ENCODE measurements at places on chromosomes 7 and 10. TPM values are rescaled to one million over a fixed set of nuclear protein-coding genes. Genes with fewer than 3 reads are reported as not detected.
A peak's percentile ranks its signal among the peaks of the same experiment; 100 is the strongest.

DNA sequence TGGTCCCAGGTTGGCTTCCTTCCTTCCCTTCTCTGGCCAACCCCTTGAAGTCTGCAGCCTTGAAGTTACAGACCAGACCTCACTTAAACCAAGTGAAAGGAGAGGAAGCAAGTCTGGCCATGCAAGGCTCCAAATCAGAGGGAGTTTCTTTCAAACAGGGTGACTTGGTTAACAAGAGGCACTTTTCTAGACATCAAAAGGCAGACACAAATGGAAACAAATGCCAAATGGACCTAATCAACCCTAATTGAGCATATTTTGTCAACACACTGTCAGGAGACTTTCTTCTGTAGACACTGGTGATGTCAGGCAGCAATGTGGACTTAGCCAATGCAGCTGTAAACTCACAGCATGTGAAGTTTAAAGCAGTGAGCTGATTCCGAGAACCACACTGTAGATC is 282.7 kb upstream of the FZD8 start:
- DNase-seq = no peak

DNA sequence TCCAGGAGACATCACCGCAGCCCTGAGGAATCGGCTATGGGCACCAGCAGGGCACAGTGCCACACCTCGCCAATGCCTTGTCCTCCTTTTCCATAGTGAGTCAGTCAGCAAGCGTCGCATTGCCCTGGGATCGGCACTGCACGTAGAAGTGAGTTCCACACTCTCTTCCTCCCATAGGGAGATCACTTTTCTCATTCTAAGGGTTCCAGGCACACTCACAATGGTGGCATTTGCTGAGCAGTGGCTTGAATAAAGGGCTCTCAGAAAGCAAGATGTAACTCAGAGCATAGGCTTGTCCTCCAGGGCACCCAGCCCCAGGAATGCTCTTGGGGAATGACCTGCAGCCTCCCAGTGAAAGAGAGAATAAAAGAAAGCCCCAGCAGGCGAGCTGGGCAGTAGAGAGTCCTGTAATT is 1.1 kb upstream of the VIM start:
- peak; percentile 53 for DNase-seq

DNA sequence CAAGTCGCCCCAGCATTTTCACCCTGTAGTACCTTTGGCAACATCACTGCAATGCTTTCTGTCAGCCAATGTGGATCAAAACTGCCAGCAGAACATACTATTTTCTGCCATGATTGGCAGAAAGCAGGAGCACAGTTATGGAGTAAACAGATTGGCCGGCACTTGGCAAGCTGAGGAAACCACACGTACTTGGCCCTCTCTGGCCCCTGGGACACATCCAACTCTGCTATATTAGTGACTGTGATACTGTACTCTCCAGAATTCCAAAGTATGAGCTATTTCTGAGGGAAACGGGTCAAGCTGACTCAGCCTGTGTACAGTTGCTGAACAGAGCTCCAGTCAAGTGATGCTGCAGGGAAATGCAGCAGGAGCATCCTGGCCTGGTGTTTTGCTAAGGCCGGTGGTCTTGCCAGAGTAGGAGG is 39.8 kb upstream of the LANCL2 start:
- DNase-seq = peak; percentile 18

HABP2 gene
- 0.72 TPM for total RNA-seq

CLDN12 gene
- total RNA-seq = 34.6 TPM
